ENCODE measurements at places on chromosomes 3 and 15. TPM values are rescaled to one million over a fixed set of nuclear protein-coding genes. Genes with fewer than 3 reads are reported as not detected.

The ADPRH gene
- polyA plus RNA-seq: 0.26 TPM

The UBA3 gene
- 81.7 TPM for polyA plus RNA-seq

The STAG1 gene
- 11.8 TPM for polyA plus RNA-seq

The SMCO1 gene
- not detected for polyA plus RNA-seq

The B3GALNT1 gene
- 3.6 TPM for polyA plus RNA-seq

The GOLGA8N gene
- 0.25 TPM for polyA plus RNA-seq

The SPINK8 gene
- not detected for polyA plus RNA-seq

The FRG2C gene
- not detected for polyA plus RNA-seq

The XCR1 gene
- polyA plus RNA-seq: 0.01 TPM

The ISL2 gene
- not detected for polyA plus RNA-seq

Measured in keratinocyte (primary cell).